ENCODE measurements at places on chromosomes 3 and 15.

- DNase-seq, result no peak
Observed at GRCh38 chr3:129119365-129120100, 2.1 kb downstream of the RAB43 start.

GRCh38 chr3:96324087-96324486, 490.3 kb upstream of the EPHA6 start:
- DNase-seq, result no peak

DNA sequence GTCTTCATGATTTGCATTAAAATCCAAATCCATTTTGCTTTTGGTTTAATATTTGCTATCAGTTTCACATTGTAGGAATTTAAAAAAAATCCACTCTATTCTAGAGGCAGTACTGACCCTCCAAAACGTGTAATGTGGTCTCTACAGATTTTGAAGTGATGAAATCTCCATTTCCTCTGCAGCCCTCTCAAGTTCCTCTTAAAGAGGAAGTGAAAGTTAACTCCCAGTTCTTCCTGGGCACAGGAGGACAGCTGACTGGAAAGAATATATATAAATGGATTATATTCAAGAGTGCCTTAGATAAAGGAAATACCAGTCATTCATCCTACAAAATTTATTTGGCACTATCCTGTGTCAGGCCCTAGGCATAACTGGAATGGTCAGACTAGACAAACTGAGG, 83.5 kb upstream of the PLCL2 start:
- no peak for DNase-seq

GRCh38 chr3:154582501-154582900, 152.5 kb upstream of the GPR149 start:
- no peak for DNase-seq

GRCh38 chr15:83283813-83284558, 478 bp downstream of the BNC1 start:
- no peak for DNase-seq

GRCh38 chr15:49758856-49759255, 138.0 kb downstream of the DTWD1 start:
- DNase-seq, result no peak

GRCh38 chr3:131350506-131350905, 31.1 kb upstream of the NUDT16 start:
- DNase-seq, result no peak

- no peak for DNase-seq
Observed at GRCh38 chr3:127015282-127016042, 32.5 kb downstream of the PLXNA1 start.

DNA sequence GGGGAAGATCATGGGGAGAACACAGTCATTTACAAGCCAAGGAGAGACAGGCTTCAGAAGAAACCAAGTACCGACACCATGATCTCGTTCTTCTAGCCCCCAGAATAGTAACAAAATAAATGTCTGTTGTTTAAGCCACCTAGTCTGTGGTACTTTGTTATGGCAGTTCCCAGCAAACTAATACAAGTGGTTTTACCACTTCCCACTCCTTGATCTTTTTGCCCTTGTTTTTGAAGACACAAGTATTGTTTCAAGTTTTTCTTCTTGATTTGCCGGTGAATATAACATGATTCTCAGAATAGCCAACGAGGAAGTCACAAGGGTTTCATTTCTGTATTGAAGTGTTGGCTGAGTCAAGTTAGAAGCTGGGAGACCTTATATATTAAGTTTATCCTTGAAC, 220.3 kb downstream of the SOX2 start:
- DNase-seq, result no peak

GRCh38 chr3:177824190-177824786, 627.0 kb upstream of the TBL1XR1 start:
- DNase-seq, result no peak

Data from activated CD4-positive, alpha-beta T cell treated with anti-CD3 and anti-CD28 coated beads, Interleukin-2, amount 50 U/mL, for 4 hours (primary cell).